ENCODE measurements at places on chromosomes 3 and 15.
A peak's percentile ranks its signal among the peaks of the same experiment; 100 is the strongest.

- no peak for DNase-seq
Observed at GRCh38 chr3:44078863-44079262, 162.8 kb upstream of the TOPAZ1 start.

- DNase-seq: no peak
Observed at GRCh38 chr3:136624371-136624770, 127.8 kb downstream of the STAG1 start.

GRCh38 chr15:88447741-88448140 is 19.4 kb downstream of the MRPL46 start:
- no peak for DNase-seq

GRCh38 chr3:134367869-134368750 is 6.1 kb downstream of the AMOTL2 start:
- DNase-seq: no peak

- no peak for DNase-seq
Observed at GRCh38 chr3:19702416-19703078, 231.5 kb downstream of the EFHB start.

GRCh38 chr3:53187430-53187829 is 26.4 kb downstream of the PRKCD start:
- DNase-seq: no peak

- peak; percentile 61 for DNase-seq
Observed at GRCh38 chr15:64681424-64682024, 93.9 kb downstream of the RBPMS2 start.

DNA sequence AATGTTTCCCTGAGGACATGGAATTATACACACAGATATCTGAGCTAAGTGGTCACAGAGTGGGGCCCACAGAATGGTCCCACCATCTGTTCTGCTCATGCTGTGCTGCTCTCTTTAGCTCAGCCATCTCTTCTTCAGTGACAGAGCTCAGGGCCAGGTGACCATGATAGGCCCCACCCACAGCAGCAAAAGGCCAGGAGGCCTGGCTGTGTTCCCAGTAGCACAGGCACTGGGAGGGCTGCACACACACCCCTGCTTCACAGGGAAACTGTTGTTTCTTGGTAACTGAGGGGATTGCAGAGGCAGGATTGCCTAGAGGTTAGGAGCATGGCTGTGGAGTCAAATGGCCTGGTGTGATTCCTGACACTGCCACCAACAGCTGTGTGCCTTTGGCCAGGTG is 4.8 kb upstream of the FBXW12 start:
- DNase-seq: no peak

DNA sequence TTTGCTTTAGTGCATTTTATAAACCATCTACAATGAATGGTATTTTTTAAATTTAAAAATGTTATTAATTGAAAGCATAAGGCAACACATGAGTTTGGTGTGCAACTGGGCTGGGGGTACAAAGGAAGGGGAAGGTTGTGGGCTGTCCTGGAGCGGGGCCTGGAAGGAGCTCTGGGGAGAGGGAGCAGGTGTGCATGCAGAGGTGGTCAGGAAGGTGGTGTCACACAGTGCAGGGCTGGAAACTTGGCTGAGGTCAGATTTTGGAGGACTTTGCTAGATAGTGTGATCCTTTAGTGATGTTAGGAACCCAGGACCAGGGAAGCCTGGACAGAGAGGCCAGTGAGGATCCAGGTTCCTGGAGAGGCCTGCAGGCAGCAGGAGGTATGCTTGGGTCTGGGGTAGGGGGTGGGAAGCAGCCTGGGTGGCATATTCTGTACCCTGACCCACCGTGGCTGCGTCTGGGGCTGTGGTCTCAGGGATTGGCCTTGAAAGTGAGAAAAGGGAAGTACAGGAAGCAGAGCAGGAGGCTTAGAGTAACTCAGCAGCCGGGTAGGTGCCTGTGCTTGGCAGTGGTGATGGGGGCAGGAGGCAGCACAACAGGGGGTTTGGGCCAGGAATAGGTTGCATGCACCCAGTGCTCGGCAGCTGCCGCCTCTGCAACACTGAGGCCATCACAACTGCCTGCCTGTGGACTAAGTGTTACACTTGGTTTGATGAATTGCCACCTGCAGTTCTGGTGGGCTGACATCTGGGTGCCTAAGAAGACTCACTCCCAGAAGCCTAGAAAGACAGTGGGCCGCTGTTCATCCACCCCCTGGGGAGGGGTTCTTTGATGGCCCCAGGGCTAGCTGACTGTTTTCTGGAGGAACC is 33.0 kb downstream of the KY start:
- DNase-seq: no peak

DNA sequence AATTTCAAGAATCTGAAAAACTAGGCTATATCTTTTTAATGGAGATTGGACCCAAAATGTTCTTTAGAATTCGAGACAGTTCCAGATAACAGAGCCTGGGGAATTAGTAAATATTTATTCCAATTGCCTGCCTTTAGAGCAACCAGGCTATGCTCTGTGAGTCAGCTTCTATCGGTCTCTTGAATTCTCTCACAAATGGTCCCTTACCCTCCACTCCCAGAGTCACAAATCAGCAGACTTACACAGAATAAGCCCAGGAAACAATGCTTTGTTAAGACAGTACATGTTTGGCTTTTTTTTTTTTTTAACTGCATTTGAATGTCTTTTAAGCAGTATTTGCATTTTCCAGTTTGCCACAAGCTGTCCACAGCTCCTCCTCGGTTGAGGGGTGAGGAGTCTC is 460.7 kb upstream of the CBLB start:
- DNase-seq: no peak

- DNase-seq: no peak
Observed at GRCh38 chr15:48283396-48284145, 47.7 kb upstream of the DUT start.

GRCh38 chr3:55790596-55791350 is 303.7 kb upstream of the WNT5A start:
- no peak for DNase-seq

DNA sequence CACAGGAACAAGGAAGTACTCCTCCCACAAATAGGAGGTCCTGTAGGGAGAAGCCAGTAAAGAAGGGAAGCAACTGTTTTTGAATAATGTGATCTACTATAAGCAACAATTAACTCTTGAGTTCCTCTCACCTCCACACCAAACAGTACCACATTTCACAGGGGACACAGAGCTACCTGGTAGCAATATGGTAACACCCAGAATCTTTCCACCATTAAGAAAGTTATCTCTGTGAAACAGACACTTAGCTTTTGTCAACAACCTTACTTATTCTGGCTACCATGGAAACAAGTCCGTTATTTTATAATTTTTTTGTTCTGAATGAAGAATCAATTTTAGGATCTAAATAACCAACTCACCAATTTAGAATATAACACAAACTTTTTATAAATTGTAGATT is 49.5 kb downstream of the TBL1XR1 start:
- DNase-seq: no peak

DNA sequence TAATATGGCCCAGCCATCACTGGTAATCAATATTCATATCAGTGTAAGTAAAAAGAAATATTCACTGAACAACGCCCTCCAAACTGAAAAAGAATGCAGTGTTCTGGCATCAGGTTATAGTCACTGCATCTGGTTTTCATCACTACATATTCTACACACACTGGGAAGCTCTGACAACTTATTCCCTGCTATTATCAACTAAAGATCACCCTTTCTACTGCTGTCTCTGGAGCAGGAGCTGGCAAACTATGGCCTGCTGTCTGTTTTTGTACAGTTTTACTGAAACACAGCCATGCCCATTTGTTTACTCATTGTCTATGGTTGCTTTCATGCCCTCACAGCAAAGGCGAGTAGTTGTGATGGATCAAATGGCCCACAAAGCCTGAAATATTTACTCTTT is 35.3 kb downstream of the TUBGCP4 start:
- DNase-seq: no peak

DNA sequence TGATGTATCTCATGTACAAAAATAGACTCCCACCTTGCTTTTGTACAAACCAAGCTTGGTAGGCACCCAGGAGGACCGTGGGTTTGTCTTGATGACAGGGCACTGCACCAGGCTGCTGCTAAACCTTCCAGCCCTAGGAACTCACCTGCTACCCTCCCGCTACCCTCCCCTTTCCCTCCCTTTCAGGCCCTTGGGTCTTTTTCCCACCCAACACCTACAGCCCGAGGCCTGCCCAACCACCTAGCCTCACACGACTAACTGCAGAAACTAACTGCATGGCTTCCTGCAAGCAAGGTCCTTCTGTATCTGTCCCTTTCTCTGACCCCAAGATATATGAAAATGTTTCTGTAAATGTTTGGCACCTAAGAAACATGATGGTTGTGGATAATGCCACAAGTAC is 11.1 kb downstream of the PPM1M start:
- no peak for DNase-seq

- no peak for DNase-seq
Observed at GRCh38 chr3:141055136-141055535, 4.0 kb downstream of the SPSB4 start.

DNA sequence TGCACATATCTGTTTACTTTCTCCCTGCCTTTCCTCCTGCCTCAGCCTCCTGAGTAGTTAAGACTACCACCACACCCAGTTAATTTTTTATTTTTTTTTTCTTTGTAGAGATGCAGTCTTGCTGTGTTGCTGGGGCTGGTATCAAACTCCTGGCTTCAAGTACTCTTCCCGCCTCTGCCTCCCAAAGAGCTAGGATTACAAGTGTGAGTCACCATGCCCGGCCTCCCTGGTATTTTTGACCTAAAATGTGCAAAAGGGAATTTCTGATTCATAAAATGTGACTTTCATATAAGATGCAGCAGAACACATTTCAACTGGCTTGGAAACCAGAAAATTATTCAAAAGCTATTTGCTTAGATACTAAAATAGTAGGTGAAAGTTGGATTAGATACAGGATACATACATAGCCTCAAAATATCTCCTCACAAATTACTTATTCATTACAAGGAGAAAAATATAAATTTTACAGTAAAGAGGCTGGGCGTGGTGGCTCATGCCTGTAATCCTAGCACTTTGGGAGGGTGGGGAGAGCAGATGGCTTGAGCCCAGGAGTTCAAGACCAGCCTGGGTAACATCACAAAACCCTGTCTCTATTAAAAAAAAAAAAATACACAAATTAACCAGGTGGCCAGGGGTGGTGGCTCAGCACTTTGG is 32.0 kb downstream of the MAP4 start:
- no peak for DNase-seq

DNA sequence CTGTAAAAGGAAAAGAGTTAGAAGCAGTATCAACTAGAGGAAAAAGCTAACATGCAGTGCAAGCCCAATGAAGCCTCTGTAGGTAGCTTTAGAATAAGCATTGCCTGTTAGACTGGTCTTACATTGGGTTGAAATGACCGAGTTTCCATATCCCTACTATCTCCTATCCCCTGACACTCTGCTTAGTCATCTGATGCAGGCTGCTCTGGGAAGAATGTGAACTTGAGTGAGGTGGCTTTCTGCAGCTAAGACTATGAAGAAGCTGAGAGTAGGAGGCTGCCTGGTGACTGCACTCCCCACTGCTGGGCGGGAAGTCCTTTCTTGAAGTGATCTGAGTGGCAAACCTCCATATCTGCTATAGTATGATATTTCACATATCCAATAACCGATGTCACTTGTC is 64.7 kb downstream of the OXSM start:
- no peak for DNase-seq

- DNase-seq: no peak
Observed at GRCh38 chr3:145013931-145014330, 1042.3 kb downstream of the DIPK2A start.

- DNase-seq: no peak
Observed at GRCh38 chr15:59998305-59998949, 5.7 kb upstream of the FOXB1 start.

GRCh38 chr3:182490596-182491491 is 302.5 kb upstream of the ATP11B start:
- DNase-seq: peak; percentile 44

DNA sequence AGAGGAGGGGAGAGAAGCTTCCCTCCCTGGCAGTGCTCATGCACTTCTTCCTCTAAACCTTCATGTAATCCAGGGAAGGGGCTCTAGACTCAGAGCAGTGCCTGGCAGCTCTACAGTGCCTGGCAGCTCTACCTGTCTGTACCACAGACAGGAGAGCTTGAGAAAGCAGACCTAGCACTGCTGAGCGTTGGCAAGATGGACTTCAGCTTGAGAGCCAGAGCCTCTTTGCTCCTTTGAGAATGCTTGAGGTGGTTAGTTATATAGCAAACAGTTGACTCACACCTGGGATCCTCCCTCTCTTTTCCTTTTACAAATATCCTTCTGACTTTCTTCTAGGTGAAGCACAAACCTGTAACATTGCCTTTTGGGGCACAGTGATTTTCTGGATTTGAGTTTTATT is 20.9 kb downstream of the FBXO22 start:
- DNase-seq: no peak

DNA sequence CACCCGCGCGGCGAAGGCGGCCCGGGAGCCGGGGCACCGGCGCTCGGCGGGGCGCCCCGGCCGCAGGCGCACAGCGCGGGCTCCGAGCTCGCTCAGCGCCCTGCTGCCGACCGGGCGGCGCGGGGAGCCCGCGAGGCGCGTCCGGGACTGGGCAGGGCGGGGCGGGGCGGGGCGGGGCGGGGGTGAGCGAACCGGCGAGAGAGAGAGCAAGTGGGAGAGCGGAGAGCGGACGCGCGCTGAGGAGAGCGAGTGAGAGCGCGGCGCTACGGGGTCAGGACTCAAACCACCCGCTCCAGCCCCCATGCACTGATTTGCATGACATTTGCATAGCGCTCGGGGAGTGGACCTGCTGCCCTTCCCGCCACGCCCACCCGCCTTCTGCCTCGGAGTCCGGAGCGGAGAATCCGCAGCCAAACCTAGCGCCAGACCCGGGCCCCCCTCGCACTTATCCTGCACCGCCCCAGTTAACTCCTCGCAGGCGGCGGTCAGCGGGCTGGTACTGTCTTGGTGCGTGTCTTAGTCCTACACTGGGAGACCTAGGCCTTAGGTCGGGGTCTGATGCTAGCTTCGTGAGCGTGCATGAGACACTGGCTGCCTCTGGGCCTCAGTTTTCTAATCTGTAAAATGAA is at the start of gene MYLK:
Gene MYLK, minus strand, starts transcription at position 130 of the 629 bp plus-strand sequence. CDS start 90,491 bp downstream, outside the sequence.
- DNase-seq: peak; percentile 87

- DNase-seq: peak; percentile 77
Observed at GRCh38 chr3:124859025-124859424, 28.1 kb downstream of the ITGB5 start.
